SK-N-SH treated with all-trans-retinoic acid at 6 μM for 48 hours (cell line): ENCODE measurements at places on chromosomes 5 and 9.

DNA sequence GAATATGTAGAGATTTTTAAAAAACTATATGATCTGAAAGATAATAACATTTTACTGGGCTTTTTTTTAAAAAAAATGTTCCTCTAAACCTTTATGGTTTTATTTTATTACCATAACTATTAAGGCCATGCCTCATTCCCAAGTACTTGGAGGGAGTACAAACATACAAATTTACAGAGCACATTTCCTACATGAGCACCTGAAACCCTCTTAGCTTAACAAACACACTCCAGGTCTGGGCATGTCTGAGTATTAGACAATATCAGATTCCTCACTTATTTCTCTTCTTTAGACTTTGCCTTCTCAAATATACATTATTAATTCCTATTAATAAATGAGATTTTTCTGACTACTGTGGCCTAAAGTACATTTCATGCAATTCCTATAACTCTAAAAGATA, 319.2 kb downstream of the SLCO4C1 start:
- ATAC-seq = no peak

GRCh38 chr9:7228726-7229125, 471.0 kb downstream of the KDM4C start:
- no peak for ATAC-seq

GRCh38 chr9:109811876-109812275, 31.9 kb downstream of the PALM2AKAP2 start:
- ATAC-seq = no peak

DNA sequence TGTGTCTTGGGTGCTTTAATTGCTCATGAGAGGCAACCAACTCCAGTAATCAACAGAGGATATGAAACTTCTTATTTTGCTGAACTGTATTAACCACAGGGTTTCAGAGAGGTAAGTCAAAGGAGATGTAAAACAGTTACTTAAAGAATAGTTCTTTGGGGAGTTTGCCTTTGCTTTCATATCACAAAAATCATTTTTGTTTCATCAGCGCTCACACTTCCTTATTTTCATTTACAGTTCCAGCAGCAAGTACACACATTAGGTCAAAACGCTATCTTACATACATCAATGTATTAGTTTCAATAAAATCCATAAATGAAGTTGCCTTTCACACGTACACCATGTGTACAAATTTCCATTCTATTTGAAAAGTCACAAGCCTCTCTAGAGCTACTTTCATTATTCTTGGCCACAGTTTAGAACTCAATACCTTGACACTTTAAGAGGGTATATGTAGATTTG, 50.1 kb downstream of the ST8SIA4 start:
- no peak for ATAC-seq

- ATAC-seq = no peak
Measured at GRCh38 chr5:158165647-158166046, 306.7 kb upstream of the CLINT1 start.

- no peak for ATAC-seq
Measured at GRCh38 chr9:85944672-85945071, 3.7 kb downstream of the NAA35 start.

DNA sequence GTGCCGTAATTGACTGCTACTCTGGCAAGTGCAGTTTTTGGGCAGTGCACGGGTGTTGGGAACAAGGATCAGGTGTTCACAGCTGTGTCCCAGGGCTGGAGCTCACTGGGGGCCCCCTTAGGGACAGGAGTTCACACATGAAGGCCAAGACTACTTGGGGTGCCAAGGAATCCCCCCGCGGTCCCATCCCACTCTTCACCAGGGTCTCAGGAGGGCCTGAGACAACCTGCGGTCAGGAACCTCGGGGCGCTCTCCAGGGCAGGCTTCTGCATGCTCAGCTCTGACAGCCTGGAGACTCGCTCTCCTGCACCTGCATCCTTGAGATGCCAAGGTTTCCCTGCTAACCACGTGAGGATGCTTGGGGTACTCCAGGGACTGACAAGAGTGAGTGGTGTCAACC, 2.3 kb upstream of the MAN1B1 start:
- no peak for ATAC-seq

- no peak for ATAC-seq
Measured at GRCh38 chr5:29054694-29055093, 2016.3 kb upstream of the CDH9 start.
